ENCODE measurements at places on chromosomes 7 and 10.
A peak's percentile ranks its signal among the peaks of the same experiment; 100 is the strongest.

DNA sequence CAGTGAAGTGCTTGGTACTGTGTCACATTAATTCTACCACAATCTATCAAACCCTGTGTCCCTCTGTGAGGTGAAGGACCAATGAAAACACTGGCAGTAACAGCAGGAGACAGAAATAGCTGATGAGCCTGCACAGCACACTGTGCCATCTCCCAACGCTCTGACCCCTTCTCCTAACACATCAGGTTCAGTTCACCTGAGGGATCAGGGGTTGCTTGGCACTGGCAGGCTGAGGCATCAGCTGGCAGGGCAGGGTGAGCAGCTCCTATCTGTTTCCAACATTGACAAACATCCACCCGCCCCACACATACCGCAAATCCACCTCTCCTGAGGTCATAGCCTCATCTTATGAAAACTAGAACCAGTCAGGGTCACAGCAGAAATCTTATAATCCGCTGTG lies 120.9 kb downstream of the ICA1 start:
- no peak for DNase-seq

GRCh38 chr10:12981570-12981969 lies 19.9 kb downstream of the CCDC3 start:
- no peak for DNase-seq

DNA sequence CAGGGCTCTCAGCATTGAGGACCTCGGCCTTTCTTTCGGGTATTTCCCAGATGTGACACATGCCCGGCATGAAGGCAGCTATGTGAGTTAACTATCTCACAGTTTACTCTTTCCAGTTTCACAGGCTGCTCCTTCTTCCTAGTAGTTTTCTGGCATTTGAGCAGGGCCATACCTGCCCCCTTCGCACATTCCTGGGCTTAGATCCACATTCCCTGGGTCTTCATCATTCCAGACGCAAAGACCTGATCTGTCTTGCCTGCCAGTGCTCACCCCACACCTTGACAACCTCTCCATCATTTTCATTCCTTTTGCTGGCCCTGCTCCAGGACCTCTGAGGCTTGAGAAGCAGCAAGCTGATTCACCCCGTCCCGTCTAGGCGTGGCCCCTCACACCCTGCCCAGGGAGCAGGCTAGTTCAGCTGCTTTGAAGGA lies 227.5 kb downstream of the WDR11 start:
- DNase-seq = no peak

DNA sequence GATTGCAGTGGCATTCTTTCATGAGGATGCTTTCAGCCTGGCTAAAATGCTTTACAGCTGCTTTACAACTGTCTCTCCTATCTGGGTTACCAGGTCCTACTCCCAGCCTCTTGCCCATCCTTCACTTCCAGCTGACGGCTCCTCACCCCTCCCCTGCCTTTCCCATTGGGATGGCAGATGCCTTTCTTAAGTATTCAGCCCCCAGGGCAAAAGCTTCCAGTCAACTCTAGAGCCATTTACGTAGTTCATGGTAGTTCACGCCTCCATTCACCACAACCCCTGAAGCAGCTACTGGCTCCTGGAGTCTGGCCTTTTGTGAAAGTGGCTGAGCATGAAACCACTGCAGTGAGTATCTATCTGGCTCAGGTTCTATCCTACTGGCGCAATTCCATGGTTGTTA lies 17.2 kb upstream of the BMPER start:
- peak; percentile 92 for DNase-seq

GRCh38 chr7:44664780-44665461 lies 58.5 kb downstream of the OGDH start:
- DNase-seq = no peak

- no peak for DNase-seq
Observed at GRCh38 chr10:49605939-49606509, 4.1 kb upstream of the SLC18A3 start.

DNA sequence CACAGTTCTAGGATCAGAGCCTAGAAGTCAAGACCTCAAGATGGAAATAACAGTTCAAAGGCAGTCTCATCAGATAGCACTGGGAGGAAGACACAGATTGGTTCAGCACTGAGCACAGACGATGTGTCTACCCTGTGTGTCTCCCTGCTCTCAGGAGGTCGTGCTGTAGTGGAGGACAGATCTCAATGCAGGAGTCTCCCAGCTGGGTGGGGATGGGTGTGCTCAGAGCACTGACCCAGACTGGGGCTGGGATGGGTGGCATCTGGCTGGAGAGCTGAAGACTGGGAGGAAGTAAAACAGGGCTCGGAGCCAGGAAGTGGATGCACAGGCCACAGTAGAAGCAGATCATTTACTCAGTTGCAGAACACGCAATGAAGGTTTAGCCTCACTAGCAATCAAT lies 69.5 kb upstream of the GDF10 start:
- DNase-seq = no peak

DNA sequence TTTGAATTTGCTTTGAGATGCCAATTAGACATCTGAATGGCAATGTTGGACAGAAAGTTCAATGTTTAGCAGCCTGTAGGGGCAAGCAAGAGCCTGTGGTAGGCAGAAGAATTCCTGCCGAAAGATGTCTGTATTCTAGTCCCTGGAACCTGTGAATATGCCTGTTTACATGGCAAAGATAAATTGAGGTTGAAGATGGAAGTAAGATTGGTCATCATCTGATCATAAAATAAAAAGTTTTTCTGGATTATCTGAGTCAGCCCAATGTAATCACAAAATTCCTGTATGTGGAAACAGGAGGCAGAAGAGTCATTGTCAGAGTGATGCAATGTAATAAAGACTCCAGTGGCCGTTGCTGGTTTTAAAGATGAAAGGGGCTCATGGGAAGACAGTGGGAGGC lies 430.5 kb downstream of the MDFIC start:
- no peak for DNase-seq

- no peak for DNase-seq
Observed at GRCh38 chr10:93063144-93063976, 2.8 kb downstream of the CYP26C1 start.

DNA sequence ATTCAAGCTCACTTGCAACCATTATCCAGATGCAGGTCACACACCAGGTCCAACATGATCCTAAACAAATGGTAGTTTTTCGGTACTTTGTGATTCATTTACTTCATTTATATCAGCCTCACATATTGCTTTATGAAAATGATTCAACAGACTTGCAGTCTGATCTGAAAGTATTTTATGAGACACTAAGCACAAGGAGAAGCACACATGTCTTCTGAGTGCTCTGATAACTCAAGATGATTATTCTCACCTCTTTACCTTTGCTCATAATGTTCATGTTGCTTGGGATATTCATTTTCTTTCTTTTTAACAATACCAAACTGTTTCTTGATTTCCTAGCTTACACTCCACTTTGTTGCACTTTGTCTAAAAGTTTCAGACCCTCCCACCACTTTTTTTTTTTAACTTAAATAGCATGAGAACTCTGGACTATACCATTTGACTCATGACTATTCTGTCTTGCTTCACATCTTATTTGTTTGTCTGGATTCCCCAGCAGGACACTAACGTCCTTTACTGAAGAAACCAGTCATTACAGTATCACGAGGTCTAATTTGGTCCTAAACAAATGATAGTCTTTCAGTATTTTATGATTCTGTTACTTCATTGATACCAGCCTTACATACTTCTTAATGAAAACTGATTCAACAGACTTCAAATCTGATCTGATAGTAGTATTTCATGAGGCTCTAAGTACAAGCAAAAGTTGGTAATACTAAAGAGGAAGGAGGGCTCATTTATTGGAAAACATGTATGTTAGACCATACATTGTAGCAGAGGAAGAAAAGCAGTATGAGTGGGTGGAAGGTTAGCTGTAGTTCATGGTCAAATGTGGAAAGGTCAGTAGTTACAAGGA lies 171.8 kb upstream of the AHR start:
- no peak for DNase-seq

DNA sequence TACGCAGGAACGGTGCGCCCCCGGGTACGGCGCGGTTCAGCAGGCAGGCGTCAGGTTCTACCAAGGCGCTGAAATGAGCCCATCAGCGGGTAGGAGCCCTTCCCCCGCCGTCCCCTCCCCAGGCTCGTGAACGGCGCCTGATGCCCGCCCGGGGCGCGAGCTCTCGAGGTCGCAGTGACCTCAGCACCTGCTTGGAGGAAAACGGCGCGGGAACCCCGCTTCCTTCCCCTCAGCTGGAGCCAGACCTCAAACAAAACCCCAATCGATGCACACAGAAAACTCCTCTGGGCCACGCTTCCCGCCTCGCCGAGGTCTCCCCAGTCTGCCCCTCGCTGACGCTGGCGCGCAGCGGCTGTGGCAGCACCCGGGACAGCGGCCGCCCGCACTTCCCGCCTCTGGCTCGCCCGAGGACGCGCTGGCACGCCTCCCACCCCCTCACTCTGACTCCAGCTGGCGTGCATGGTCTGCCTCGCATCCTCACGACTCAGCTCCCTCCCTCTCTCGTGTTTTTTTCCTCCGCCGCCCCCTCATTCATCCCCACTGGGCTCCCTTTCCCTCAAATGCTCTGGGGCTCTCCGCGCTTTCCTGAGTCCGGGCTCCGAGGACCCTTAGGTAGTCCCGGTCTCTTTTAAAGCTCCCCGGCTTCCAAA lies 514 bp upstream of the GAD2 start:
- DNase-seq = no peak

Measured in astrocyte of the cerebellum (primary cell).